ENCODE measurements at places on chromosomes 7 and 10.
A peak's percentile ranks its signal among the peaks of the same experiment; 100 is the strongest.

DNA sequence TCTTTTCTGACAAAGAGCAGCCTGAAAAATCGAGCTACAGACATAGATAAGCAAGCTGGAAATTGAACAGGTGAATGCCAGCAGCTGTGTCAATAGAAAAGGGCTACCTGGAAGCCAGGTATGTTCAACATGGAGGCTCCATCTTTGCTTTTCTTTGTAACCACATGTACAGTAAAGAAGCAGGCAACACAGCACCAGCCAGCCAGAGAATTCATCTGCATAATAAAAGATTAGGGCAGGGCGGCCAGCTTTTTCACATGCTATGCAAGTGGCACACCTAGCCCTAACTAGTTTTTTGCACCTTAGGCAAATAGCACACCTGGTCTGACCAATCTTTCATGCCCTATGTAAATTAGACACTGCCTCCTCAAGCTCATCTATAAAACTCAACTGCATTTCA is 25.7 kb downstream of the COG5 start:
- no peak for DNase-seq

DNA sequence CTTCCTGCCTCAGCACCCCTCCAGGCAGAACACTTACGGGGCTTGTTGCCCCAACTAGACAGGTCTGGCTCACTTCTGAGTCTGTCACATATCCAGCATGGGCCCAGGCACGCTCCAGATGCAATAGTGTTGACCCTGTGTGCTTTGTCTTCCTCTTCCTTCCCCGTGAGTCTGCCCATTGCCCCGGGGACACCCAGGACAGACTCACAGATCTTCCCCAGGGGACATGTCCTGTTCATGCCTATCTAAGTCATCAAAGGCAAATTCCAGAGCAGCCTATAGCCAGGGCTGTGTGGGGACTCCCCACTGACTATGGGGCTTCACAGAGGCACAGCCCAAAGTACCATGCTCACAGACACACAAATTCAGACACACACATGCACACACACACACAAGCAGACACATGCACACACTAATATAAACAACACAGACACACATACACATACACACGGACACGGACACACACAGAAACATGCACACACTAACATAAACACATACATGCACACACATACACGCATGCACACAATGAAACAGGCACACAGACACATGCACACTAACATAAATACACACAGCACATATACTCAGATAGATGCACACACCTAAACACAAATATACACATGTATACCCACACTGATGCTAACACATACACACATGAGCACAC is 175.8 kb downstream of the KCNMA1 start:
- DNase-seq: no peak

DNA sequence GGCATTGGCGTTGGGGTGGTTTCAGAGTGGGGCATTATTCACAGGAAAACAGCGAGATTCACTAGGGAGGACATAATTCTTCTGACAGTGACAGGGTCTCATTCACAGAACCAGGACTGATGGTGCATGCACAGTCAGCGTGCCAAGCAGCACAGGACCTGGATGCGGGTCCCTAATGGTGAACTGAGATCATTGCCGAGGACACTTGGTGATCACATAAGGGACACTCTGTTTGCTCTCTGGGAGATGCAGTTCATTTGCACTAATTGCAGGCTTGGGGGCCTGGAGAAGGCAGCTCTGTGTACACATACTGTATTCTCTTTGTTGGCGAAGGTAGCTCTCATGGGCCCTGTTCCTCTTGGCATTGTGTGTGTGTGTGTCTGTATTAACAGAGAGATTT is 716.1 kb downstream of the PHTF2 start:
- DNase-seq: no peak

GRCh38 chr10:99693933-99694583 is 34.7 kb downstream of the ENTPD7 start:
- DNase-seq: no peak

DNA sequence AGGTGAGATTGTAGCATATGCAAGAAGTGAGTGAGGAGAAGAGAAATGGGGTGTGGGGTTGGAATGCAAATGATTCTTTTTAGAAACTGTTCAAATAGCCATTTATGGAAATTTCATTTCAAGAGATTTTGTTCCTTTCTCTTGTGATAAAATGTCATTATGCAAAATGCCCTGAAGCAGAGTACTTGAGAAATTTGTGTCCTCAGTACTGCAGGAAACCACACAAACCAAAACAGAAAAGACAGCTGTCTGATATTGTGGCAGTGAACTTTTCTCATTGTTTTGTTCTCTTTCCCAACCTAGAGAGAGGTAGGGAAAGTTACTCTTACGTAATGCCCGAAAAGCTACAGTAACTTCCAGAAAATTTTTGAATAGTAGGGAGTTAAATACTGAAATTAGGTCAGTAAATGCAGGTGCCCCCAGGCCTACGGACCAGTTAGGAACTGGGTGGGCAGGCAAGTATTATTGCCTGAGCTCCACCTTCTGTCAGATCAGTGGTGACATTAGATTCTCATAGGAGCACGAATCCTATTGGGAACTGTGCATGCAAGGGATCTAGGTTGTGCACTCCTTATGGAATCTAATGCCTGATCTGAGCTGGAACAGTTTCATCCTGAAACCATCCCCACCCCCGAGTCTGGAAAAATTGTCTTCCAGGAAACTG is 34.0 kb downstream of the DLD start:
- no peak for DNase-seq

DNA sequence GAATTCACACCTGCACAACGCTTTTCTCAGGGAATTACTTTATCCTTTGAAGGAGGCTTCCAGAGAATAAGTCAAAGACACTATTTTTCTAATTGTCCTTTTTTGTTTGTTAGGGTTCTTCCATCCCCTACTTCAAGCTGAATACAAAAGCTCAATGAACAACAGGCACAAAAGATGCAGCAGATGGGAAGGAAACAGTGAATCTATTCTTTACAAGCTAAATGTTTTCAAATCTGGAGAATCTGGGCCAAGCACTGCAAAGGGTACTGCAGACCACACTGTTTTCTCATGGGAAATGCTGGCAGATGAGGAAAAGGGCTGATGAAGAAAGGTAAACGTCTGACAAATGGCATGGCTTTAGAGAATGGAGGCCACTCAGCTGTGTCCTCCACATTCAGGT is 18.5 kb downstream of the LIPA start:
- no peak for DNase-seq

GRCh38 chr7:79820387-79820786 is 314.2 kb upstream of the GNAI1 start:
- peak; percentile 1 for DNase-seq

DNA sequence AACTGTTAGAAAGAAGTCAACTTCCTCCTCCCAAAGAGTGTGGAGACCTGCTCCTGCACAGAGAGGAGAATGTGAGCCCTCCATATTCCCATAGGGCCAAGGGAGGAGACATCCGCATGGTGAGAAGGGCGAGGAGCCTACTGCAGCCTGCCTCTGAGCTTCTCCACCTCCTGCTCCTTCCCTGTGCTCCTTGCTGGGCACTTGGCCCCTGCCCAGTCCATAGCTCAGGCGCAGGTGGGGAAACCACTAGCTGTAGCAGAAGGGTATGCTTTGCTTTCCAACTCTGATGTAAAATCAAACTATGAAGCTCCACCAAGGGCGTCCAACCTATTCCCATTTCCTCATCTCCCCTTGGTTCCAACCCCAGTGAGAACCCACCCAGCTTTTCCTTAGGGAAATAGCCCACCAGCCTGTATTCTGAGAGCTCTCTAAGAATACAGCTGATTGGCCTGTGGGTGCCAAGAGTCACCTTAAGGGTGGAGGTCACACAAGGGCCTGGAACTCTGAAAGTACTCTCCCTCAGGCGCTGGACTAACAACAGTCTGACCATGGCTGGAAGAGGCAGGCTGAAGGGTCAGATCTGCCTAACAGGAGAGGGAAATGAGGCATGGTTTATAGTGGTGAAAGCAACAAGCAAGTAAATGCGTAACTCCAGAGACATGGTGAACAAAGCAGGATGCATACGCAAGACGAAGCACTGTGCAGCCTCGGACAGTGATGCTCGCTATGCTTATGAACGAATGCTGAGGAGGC is 13.9 kb downstream of the ZNF488 start:
- DNase-seq: no peak

DNA sequence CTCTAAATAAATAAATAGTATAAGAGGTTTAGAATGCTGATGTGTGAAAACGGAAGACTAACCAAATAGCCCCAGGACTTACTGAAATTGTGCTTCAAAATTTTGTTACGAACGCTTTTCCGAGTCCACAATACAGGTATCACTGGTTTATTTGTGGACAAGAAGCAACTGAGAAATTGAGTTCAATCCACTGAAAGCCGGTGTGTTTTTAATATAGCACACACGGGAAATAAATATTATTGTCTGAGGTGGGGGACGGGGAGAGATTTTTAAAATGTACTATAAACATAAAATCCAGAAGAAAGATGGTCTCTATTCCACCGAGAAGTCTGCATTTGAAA is 598 bp downstream of the SLC16A12 start:
- no peak for DNase-seq

DNA sequence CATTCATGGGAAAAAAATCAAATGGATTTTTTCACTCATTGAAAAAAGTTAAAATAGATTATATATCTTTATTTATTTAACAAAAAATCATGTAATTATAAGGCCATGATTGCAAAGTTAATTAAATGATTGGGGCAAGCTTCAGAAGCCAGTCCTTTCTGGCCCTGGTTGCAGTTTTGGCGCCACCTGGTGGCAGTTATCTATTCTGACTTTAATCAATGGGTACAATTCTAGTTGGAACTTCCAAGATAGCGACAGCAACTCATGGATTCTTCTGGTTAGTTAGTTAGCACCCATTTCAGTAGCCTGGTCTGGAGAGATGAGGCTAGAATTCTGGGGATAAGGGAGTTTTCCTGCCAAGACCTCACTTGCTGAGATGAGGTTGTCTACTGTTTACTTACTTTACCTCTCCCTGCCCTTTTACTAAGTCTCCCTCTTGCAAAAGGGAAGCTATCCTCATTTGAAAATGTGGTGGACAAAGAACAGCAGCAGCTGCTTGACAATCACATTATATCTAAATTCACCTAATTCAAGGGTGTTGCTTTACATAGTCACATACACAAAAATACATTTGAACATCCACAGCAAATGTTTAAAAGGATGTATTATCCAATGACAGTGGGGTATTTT is 42.3 kb downstream of the NOC3L start:
- peak; percentile 21 for DNase-seq

GRCh38 chr10:72087969-72088888 is at the start of gene SPOCK2:
Gene SPOCK2 (minus strand): TSS chr10:72088551. CDS start chr10:72088328, 223 bp downstream.
- peak; percentile 75 for DNase-seq

GRCh38 chr10:77864151-77864851 is 62.3 kb downstream of the DLG5 start:
- no peak for DNase-seq

GRCh38 chr10:102399217-102400021 is 3.9 kb downstream of the NFKB2 start:
- peak; percentile 80 for DNase-seq

DNA sequence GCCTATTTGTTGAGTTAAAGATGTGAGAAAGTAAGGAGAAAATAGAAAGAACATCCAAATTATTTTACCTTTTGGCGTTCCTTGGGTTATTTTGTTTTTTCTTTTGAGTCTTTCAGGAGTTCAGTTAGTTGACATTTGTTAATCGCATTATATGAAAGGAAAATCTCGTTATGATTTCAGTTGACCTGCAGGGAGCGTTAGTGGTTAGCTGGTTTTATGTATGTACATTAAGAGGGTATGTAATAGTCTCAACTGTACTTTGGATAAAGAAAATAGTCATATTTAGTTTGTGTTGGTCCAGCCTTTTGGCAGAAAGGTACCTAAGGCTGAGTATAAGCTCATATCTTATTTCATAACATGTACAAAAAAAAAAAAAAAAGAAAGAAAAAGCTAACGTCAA is 4.0 kb downstream of the BMPER start:
- DNase-seq: no peak

- DNase-seq: no peak
These were observed 31.9 kb downstream of the PAPSS2 start for GRCh38 chr10:87691506-87692070.

GRCh38 chr7:93948106-93948505 is 26.6 kb downstream of the GNG11 start:
- no peak for DNase-seq

DNA sequence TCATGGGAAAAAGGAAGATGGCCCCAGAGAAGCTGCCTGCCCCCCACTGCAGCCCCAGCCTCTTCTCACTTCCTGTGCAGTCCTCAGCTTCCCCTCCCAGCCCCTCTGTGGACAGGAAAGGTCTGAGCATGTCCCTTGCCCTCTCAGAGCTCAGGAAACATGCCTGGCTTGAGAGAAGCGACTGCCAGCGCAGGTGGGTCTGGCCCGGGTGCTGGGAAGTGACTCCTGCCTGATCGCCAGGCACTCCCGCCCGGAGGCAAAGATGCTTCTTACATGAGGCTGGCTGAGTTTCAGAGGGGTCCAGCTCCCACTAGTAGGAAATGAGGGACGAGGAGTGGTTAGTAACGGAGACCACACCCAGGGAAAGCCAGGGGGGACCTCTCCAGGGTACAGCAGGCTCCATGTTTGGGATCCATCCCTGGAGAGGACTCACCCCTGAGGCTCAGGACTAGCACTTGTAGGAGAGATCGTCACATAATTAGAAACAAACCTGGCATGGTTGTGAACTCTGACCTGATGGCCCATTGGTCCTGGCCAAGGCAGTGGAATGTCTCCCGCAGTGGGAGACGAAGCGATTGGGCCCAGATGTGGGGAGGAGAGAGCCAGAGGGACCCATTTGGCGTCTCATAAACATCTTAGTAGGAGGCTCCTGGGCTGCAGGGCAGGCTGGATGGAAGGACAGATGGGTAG is 12.3 kb downstream of the ELN start:
- DNase-seq: no peak

DNA sequence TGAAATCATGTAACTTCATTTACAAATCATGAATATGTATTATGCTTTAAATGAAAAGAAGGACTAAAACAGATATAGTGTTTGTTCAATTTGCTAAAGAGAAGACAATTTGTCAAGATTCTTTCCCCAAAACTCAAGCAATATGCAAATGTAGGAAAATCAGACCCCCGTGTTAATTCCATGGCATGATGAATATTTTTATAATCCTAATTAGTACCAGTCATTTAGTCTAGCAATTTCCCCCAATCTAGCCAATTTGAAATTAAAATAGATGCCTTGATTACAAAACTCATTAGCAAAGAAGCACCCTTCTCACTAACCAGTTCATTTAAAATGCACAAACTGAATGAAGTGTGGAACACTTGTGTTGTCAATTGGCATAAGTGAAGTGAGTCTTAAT is 347.6 kb downstream of the SORCS3 start:
- DNase-seq: no peak

- DNase-seq: no peak
These were observed 60.3 kb downstream of the PRKAR2B start for GRCh38 chr7:107104801-107105200.

GRCh38 chr7:158284121-158284520 is 303.5 kb downstream of the PTPRN2 start:
- DNase-seq: no peak

- no peak for DNase-seq
These were observed 243.9 kb downstream of the REEP3 start for GRCh38 chr10:63765126-63765525.
